ENCODE measurements at places on chromosomes 13 and 19.

DNA sequence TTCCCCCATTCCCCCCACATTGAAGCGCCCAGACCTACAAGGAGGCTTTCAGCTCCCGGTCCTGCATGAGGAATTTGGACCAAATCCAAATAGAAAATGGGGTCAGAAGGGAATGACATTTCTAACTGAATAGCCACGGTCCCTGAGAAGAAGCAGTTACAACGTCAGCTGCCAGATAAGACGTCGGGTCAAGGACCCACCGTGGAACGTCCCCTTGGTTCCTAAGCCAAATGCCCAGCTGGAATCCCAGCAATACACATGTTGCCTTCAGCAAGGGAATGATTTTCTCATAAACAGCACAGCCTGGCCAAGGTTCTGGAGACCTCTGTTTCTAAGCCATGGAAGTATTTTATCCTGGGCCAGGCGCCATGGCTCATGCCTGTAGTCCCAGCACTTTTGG lies 109.1 kb upstream of the PEG3 start:
- no peak for DNase-seq

DNA sequence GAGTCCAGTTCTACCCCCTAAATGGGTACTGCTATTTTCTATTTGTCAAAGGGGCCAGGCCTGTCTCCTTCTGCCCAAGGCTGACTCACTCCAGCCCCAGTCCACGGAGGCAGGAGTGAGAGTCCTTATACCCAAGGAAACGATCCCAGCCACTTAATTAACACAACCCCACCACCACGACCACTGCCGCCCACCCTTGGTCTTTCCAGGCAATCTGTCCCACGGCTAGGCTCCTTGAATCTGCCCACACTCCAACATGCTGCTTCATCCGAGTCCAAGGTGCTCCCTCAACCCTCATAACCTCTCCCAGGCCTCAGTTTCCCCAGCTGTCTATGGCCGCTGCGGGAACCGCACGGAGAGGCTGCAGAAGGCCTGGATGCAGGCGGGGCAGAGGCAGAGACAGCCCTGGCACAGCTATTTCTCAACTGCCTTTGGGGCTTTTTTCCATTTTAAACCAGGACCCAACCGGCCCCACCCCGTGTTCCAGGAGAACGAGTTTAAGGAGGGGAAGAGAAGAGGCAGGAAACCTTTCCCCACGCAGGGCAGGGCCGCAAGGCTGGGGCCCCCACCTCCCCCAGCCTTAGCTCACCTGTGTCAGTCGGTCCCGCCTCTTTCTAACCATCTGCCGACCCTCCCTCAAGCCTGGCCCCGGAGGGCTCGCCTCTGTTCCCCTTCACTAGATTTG lies 746 bp downstream of the RAB3D start:
- no peak for DNase-seq

- DNase-seq: no peak
These were observed 2.6 kb upstream of the HAUS5 start for GRCh38 chr19:35609851-35610353.

- DNase-seq: no peak
These were observed 92.6 kb downstream of the ZNF486 start for GRCh38 chr19:20259615-20260014.

DNA sequence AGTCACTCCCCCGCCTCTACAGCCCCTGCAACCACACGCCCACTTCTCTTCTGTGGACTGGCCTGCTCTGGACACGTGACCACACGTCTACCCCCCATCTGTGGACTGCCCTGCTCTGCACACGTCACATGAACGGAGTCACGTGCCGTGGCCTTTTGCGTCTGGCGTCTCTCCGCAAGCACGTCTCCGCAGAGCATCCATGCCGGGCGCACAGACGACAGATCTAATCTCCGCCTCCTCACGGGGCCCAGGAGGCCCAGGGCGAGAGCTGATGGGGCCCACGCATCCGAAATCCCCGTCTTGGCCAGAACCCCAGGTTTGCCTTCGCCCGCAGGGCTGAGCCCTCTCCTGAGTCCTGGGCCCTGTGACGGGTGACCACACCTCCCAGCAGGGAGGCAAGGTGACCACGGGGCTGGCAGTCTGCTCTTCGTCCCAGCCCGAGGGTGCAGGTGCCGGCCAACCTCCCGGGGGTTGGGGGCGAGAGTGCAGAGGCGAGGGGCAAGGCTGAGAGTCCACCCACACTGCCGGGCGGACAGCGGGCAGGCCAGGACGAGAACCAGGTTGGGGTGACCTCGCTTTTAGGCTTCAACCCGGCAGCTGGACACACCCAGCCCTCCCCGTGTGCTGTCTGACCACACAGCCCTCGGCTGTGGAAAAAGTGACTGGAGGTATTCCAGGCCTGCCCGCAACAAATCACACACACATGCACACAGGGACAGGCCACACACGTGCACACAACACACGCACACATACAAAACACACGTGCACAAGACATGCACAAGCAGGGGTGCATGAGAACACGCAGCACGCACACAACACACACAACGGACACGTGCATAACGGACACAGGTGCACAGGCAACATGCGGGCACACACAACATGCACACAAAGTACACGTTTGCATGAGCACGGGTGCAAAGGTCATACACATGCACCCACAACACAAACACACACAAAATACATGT lies 3.9 kb downstream of the SBNO2 start:
- no peak for DNase-seq

DNA sequence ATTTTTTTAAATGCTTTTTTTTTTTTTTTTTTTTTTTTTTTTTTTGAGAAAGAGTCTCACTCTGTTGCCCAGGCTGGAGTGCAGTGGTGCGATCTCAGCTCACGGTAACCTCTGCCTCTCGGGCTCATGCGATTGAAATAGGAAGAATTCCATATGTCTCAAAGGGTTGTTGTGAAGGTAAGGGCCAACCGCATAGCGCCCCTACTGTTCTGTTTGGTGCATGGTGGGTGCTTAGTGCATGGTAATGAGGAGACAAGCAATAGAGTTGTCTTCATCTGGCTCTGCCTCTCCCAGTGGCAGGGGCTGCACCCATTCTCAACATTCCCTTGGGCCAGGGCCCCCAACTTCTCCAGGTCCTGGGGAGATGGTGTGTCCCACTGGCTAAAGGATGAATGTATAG lies 68.7 kb downstream of the RASL11A start:
- peak; percentile 26 for DNase-seq

DNA sequence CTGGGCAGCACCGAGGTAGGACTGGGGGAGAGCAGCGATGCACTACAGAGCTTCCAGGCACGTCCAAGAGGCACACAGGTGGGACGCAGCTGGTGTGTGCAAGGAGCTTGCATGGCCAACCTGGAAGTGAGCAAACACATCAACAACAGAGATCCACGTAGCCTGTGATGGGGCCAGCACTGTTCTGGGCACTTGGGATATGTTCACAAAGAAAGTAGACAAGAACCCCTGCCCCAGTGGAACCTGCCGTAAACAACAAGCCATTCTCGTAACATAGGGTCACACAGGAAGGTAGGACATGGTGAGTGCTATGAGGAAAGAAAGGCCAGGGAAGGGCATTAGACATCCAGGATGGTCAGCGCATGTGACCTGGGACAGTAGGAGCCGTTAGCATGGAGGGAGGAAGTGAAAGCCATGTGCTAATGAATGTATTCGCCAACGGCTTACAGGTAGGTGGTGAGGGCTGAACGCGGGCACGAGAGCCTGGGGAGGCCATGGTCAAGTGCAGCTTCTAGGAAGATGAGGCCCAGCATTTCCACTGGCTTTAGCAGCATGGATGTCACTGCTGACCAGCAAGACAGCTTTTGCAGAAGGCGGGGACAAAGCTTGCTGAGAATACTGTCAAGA lies 105.5 kb downstream of the TEX26 start:
- DNase-seq: no peak

GRCh38 chr19:35986664-35987570 lies 8.1 kb upstream of the SDHAF1 start:
- DNase-seq: no peak

DNA sequence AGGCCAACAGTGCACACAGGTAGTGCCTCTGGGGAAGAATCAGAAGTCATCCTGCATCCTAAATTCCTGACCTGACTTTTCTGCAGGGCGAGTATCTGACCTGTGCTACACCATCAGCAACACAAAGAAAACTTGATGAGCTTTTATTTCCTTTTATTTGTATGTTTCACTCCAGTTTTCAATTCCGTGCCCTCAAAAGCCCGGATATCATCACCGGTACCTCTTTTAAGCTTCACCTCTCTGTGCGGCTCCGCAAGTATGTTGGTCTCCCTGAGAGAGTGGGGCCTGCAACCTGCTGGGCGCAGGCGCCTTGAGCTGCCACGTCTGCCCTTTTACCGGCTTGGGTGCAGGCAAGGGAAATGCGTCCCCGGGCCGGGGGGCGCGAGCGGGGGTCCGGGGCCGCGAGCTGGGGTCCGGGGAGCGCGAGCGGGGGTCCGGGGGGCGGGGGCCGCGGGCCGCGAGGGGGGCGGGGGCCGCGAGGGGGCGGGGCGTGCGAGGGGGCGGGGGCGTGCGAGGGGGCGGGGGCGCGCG lies 4.3 kb upstream of the DUXA start:
- DNase-seq: no peak

DNA sequence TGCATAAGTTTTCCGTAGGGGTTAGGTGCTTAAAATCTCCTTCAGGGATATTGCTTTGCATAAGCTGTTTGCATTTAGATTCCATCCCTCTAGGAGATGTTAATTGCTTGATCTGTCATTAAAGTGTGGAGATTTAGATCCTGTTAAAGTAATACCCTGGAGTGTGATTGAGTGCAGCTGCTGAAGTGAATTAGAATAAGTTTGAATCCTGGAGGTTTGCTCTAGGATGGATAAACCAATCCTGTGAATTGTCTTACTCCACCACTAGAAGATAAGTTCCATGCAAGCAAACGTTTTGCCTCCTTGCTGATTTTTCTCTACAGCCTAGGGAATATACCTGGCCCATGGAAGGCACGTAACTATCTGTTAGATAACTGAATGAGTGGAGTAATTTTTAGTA lies 1487.2 kb upstream of the PRR20A start:
- DNase-seq: no peak
